ENCODE measurements at places on chromosomes 11 and 22. TPM values are rescaled to one million over a fixed set of nuclear protein-coding genes. Genes with fewer than 3 reads are reported as not detected.

RAB1B gene
- 98.2 TPM for total RNA-seq

PVALB gene
- total RNA-seq: not detected

RFPL3 gene
- not detected for total RNA-seq

- H3K4me3 ChIP-seq: no peak overlapping the region
- H3K36me3 ChIP-seq: no peaks in the 10 kb centered on the region
- H3K4me1 ChIP-seq: no peaks in the 10 kb centered on the region
- DNase-seq: no peak
- H3K27me3 ChIP-seq: peaks cover 1% of the 10 kb centered on the region
- H3K27ac ChIP-seq: no peak overlapping the region
These were observed 340.4 kb downstream of the OPCML start for GRCh38 chr11:133191931-133192330.

- no peaks in the 10 kb centered on the region for H3K4me1 ChIP-seq
- no peak for DNase-seq
- H3K36me3 ChIP-seq: no peaks in the 10 kb centered on the region
- H3K27ac ChIP-seq: no peak overlapping the region
These were observed 29.0 kb upstream of the RAG2 start for GRCh38 chr11:36627006-36627405.

IL18 gene
- total RNA-seq: not detected

DNA sequence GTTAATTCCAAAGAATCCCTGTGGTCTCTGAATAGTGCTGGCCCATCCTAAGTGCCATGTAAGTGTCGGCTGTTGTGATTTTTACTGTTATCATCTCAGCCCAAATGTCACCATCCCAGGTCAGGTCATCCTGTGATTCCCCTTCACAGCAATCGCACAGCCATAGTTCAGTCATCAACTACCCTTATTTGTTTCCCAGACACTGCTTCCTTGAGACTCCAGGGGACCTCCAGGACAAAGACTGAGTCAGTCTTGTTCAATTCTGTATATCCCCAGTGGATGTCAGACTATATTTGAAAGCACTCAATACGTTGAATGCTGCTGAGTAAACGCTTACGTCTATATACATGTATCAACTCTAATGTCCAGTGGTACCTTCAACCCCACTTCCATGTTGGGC, 113.7 kb upstream of the TIMP3 start:
- no peak overlapping the region for H3K4me3 ChIP-seq
- H3K36me3 ChIP-seq: no peaks in the 10 kb centered on the region
- DNase-seq: no peak
- peaks cover 9% of the 10 kb centered on the region for H3K27me3 ChIP-seq
- no peak overlapping the region for H3K27ac ChIP-seq

GLB1L2 gene
- total RNA-seq: 4.7 TPM

- DNase-seq: no peak
- no peak overlapping the region for H3K4me3 ChIP-seq
- no peaks in the 10 kb centered on the region for H3K36me3 ChIP-seq
- H3K4me1 ChIP-seq: peaks cover 17% of the 10 kb centered on the region
These were observed 9.2 kb downstream of the PVALB start for GRCh38 chr22:36807627-36808026.

GRCh38 chr11:14884667-14885273, 7.3 kb downstream of the CYP2R1 start:
- H3K36me3 ChIP-seq: peaks cover 44% of the 10 kb centered on the region
- H3K27ac ChIP-seq: peak overlapping the region; percentile 63
- peaks cover 31% of the 10 kb centered on the region for H3K4me1 ChIP-seq
- no peak overlapping the region for H3K4me3 ChIP-seq
- H3K27me3 ChIP-seq: no peaks in the 10 kb centered on the region

- no peak overlapping the region for H3K4me3 ChIP-seq
- H3K27me3 ChIP-seq: peaks cover 6% of the 10 kb centered on the region
- no peak overlapping the region for H3K27ac ChIP-seq
- DNase-seq: no peak
- H3K4me1 ChIP-seq: no peaks in the 10 kb centered on the region
- H3K36me3 ChIP-seq: no peaks in the 10 kb centered on the region
These were observed 74.7 kb upstream of the DRD2 start for GRCh38 chr11:113549611-113550578.

GRCh38 chr11:93756748-93757147, 15.3 kb downstream of the C11orf54 start:
- H3K27ac ChIP-seq: no peak overlapping the region
- no peak overlapping the region for H3K4me3 ChIP-seq
- H3K4me1 ChIP-seq: no peaks in the 10 kb centered on the region
- H3K36me3 ChIP-seq: peaks cover 27% of the 10 kb centered on the region
- H3K27me3 ChIP-seq: no peaks in the 10 kb centered on the region
- no peak for DNase-seq

DNA sequence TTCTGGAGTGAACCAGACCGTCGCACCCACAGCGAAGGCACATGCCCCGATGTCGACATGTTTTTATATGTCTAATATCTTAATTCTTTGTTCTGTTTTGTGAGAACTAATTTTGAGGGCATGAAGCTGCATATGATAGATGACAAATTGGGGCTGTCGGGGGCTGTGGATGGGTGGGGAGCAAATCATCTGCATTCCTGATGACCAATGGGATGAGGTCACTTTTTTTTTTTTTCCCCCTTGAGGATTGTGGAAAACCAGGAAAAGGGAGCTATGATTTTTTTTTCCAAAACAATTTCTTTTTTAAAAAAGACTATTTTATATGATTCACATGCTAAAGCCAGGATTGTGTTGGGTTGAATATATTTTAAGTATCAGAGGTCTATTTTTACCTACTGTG, 49.2 kb upstream of the OR4B1 start:
- H3K36me3 ChIP-seq: peaks cover 25% of the 10 kb centered on the region
- peaks cover 7% of the 10 kb centered on the region for H3K4me1 ChIP-seq
- H3K4me3 ChIP-seq: no peak overlapping the region
- no peaks in the 10 kb centered on the region for H3K27me3 ChIP-seq

- no peak for DNase-seq
- no peak overlapping the region for H3K4me3 ChIP-seq
- peaks cover 14% of the 10 kb centered on the region for H3K36me3 ChIP-seq
- H3K4me1 ChIP-seq: peaks cover 32% of the 10 kb centered on the region
- no peak overlapping the region for H3K27ac ChIP-seq
- peaks cover 23% of the 10 kb centered on the region for H3K27me3 ChIP-seq
These were observed 14.3 kb downstream of the MTFP1 start for GRCh38 chr22:30439836-30440235.

GALNT18 gene
- total RNA-seq: 6.8 TPM

DNA sequence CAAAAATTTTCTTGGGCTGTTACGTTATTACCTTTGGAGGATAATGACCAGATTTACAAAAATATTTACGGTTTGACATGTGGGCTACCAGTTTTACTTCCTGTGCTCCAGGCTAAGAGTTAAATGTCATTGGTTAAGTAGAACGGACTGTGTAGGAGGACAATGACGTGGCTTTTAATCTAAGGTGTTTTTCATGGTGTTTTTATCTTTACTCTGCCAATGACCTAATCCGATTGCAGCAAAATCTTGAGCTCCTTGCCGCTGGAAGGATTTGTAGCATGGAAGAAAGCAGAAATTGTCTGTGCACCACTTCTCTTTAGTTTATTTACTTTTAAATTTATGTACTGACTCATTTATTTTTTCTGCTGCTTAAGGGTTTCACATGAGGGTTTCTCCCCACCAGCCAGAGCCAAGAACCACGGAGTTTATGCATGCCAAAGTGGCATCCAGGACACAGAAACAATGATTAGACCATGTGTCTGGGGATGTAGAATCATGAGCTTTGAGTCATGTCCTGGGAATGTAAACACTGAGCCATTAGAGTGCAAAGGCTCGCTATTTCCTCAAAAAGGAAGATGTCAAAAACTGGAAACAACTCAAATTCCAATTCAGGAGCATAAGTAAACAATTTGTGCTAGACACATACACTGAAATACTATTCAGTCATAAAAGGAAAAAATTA, 1.9 kb upstream of the CARD16 start:
- no peaks in the 10 kb centered on the region for H3K36me3 ChIP-seq
- H3K4me1 ChIP-seq: peaks cover 40% of the 10 kb centered on the region
- no peaks in the 10 kb centered on the region for H3K27me3 ChIP-seq
- peak overlapping the region; percentile 13 for H3K27ac ChIP-seq

BEST1 gene
- total RNA-seq: 0.61 TPM

GRCh38 chr11:86559311-86559945, 113.0 kb downstream of the ME3 start:
- H3K36me3 ChIP-seq: no peaks in the 10 kb centered on the region
- no peak overlapping the region for H3K27ac ChIP-seq
- DNase-seq: no peak

- peaks cover 31% of the 10 kb centered on the region for H3K4me1 ChIP-seq
- DNase-seq: peak; percentile 47
- H3K4me3 ChIP-seq: peak overlapping the region; percentile 94
- no peaks in the 10 kb centered on the region for H3K27me3 ChIP-seq
- H3K27ac ChIP-seq: peak overlapping the region; percentile 100
These were observed 561 bp downstream of the TRMT112 start for GRCh38 chr11:64316672-64317324.

- H3K27ac ChIP-seq: no peak overlapping the region
- DNase-seq: no peak
- no peaks in the 10 kb centered on the region for H3K4me1 ChIP-seq
- H3K36me3 ChIP-seq: no peaks in the 10 kb centered on the region
- H3K27me3 ChIP-seq: no peaks in the 10 kb centered on the region
These were observed 42.2 kb upstream of the B3GAT1 start for GRCh38 chr11:134454146-134454690.

- H3K27me3 ChIP-seq: no peaks in the 10 kb centered on the region
- peak overlapping the region; percentile 48 for H3K27ac ChIP-seq
- no peak for DNase-seq
- H3K4me1 ChIP-seq: peaks cover 54% of the 10 kb centered on the region
These were observed 2.6 kb upstream of the LTBP3 start for GRCh38 chr11:65560555-65561418.

APOL1 gene
- total RNA-seq: 17.1 TPM

DNA sequence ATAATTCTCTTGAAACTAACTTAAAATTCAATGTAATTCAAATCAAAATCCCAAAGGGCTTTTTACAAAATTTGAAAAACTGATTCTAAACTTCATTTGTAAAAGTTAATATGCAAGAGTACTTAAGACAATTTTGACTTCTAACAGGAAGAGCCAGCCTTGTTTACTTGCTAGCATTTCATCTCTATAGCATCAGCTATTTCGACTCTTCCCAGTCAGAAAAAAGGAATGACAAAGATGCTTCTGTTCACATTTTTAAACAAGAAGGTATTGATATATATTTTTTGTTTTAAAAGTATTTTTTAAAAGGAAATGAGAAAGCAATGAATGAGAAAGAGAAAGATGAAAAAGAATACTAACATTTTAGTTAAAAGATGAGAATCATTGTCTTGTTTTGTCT, 16.4 kb downstream of the SLN start:
- no peaks in the 10 kb centered on the region for H3K4me1 ChIP-seq
- no peak overlapping the region for H3K27ac ChIP-seq
- DNase-seq: no peak
- peaks cover 27% of the 10 kb centered on the region for H3K27me3 ChIP-seq

KIF18A gene
- 22.3 TPM for total RNA-seq

CST6 gene
- total RNA-seq: not detected

CSNK2A3 gene
- 5.4 TPM for total RNA-seq
